Activated T-cell treated with anti-CD3 and anti-CD28 coated beads, Interleukin-2, amount 50 U/mL, for 4 hours (primary cell): ENCODE measurements at places on chromosomes 5 and 9. TPM values are rescaled to one million over a fixed set of nuclear protein-coding genes. Genes with fewer than 3 reads are reported as not detected.

- no peak for DNase-seq
Observed at GRCh38 chr5:145829708-145830361, 5.3 kb downstream of the PRELID2 start.

DNA sequence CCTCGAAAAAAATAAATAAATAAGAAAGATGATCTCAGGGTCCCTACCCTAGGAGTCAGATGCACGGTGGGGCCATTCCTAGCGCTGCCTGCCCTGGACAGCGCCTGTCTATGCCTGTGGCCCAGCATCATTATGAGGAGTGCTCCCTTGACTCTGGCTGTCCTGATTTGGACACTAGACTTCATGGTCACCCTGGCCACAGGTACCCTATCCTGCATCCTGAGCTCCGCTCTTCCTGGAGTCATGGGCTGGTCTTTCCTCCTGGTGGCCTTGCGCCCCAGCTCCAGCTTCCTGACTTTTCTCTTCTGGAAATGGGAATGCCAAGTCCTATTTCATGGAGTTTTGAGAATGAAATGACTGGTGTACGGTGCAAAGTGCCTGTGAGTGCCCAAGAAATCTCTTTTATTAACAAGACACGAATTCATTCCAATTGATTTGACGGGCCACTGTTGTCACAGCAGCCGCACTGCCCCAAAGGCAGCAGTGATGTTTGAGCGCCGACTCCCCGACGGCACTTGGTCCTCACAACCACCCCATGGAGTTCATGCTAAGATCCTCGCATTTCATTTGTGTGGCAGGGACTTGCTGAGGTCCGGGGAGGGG lies 564 bp upstream of the AIF1L start:
- no peak for DNase-seq

GRCh38 chr9:86697213-86697612 lies 250.1 kb downstream of the GAS1 start:
- no peak for DNase-seq

- no peak for DNase-seq
Observed at GRCh38 chr9:111598733-111599091, 735 bp downstream of the PTGR1 start.

SLC35A4 gene
- 163 TPM for total RNA-seq

PPP3R2 gene
- not detected for total RNA-seq

GRXCR2 gene
- total RNA-seq = not detected

PCDHGA11 gene
- total RNA-seq = 0.05 TPM

GRCh38 chr9:83274787-83275186 lies 211.8 kb upstream of the RASEF start:
- no peak for DNase-seq

DNA sequence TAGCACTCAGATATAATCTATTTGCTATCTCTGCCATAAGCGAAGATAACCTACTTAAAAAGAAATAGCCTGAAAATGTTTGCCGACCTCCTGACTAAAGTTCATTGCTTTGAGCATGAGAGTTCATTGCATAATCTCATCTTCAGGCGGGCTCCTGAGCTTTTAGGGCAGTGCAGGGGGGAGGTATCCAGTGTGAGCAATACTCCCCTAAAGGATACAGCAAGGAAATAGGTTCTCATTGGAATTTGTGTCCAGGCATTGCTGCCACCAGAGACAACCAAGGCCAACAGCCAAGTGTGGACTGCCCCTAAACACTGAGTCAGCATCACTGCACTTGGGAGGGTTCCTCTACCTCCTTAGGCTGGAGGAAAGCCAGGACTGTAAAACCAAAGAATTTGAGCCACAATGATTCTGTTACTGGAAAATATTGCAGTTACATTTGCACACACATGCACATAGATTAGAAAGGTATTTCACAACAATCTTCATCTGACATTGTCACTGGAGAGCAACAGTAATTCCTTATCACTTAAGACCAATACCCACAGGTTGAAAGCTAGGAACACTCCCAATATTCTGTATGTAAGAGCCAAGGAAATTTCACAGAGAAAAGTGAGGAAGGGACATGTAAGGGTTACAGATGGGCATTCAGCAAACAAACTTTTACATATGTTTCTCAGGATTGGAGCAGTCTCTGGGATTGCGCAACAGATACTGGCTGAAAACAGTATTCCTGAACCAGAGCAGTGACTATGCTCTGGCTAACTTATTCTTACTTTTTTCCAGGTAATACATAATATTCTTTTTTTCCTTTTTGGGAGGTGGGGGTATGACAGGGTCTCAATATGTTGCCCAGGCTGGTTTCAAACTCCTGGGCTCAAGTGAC lies 98.6 kb upstream of the TLE1 start:
- no peak for DNase-seq

- no peak for DNase-seq
Observed at GRCh38 chr9:84255696-84256095, 84.9 kb downstream of the SLC28A3 start.

CBY3 gene
- total RNA-seq = 0.53 TPM

ELAVL2 gene
- not detected for total RNA-seq

TMEM215 gene
- not detected for total RNA-seq

- DNase-seq = no peak
Observed at GRCh38 chr9:132447346-132447745, 37.3 kb downstream of the CFAP77 start.

PCDHA6 gene
- total RNA-seq = not detected

- DNase-seq = no peak
Observed at GRCh38 chr5:108233617-108234155, 148.2 kb downstream of the FBXL17 start.

GRCh38 chr9:5858833-5859232 lies 25.9 kb upstream of the ERMP1 start:
- no peak for DNase-seq

PCDHB14 gene
- total RNA-seq = 0.08 TPM

GRCh38 chr5:90472783-90473395 lies 1.7 kb downstream of the MBLAC2 start:
- DNase-seq = no peak

GRCh38 chr5:74623006-74623611 lies 17.4 kb downstream of the ENC1 start:
- no peak for DNase-seq

DNA sequence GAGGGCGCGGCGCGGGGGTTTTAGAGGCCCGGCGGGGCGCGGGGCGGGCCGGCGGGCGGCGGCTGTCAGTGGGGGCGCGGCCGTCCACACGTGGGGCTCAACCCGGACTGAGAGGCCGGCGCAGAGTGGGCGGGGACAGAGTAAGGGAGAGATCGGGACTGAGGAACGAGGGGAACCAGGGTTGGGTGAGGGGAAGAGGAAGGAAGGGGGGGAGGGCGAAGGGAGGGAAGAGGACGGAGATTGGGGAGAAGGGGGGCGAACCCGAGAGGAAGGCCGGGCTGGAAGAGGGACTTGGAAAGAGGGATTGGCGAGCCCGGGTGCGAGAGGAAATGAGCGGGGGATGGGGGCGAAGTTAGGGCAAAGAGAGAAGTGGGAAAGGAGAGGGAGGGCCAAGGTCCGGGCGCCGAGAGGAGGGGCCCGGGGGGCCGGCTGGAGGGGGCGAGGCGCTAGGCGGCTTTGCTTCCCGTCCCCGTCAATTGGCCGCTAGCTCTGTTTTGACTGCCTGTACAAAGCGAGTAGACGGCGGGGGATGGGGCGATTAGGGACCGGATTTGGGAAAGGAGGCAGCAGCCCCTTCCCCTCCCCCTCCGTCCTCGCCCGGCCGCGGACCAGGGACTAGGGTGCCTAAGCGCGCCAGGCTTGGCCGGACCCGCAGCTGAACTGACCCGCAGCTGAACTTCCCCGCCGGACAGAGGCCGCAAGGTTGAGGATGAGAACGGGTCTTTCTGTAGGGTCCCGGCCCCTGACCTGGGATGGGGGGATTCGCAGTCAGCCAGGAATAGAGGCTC lies 399 bp upstream of the FBN2 start:
- DNase-seq = no peak
